ENCODE measurements at places on chromosomes 5 and 9.

GRCh38 chr5:150457121-150457520, 7.6 kb upstream of the RPS14 start:
- DNase-seq = no peak

GRCh38 chr5:33743099-33743498, 148.7 kb downstream of the ADAMTS12 start:
- no peak for DNase-seq

DNA sequence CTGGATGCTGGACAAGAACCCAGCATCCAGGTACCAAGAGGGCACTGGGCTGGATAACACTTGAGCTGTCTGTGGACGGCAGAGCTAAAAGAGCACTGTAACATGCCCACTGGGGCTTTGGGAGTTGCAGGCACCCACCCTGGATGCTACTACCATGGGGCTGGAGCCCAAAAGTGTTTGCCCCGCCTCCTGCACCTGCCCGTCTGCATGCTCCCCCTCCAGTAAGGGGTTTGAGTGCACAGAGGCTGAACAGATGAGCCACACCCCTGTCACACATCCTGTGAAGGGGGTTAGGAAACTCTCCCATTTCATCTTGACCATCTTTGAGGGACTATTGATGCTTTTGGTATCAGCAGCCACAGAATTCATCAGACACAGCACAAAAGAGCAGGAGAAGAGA, 69.0 kb downstream of the LIX1 start:
- DNase-seq = no peak

DNA sequence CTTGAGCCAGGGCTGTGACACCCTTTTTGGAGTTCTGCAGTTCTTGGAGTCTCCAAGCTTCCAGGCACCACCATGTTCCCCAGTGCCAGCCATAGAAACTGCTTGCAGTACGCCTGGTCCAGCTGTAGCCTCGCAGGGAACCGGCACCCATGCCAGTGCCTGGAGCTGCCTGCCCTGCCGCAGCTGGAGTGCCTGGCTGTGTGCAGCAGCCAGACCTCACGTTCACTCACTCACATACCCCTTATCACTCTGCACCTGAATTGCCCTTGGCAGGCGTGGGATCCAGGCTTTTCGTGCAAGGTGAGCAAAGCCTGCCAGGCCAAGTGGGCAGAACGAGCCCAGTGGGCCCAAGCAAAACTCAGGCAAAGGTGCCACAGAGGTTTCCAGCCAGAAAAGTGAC, 77.8 kb upstream of the SHB start:
- no peak for DNase-seq

- DNase-seq = no peak
Observed at GRCh38 chr5:27598576-27598975, 560.2 kb upstream of the CDH9 start.

GRCh38 chr9:122347348-122348287, 23.2 kb upstream of the PTGS1 start:
- DNase-seq = no peak
